ENCODE measurements at places on chromosomes 4 and X.

DNA sequence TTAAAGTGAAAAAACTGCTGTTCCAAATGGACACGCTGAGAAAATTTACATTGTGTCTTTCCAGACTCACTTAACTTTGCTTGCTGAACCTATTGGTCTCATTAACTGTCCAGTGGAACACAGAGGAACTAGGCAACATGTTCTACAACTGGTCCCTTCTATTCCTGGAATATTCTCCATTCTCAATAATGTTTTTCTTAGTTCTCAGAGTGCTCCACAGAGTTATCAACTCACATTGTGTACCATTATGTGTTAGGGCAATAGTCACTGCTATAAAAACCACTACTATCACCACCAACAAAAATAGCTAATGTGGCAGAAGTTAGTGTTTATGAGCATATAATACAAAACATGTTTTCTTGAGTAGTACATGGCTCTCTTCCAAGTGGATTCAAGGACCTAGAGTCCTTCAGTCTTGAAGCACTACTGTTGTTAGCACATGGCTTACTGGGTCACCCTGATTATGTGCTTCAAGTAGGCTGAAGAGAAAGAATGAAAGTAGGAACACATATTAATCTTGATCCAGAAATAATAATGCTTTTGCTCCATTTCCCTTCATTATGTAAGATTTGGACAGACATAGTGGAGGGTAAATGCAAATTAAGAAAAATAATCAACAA lies 865.3 kb upstream of the HS3ST1 start:
- no peak for DNase-seq

- no peak for DNase-seq
Measured at GRCh38 chrX:13365161-13365560, 45.3 kb upstream of the ATXN3L start.

GRCh38 chrX:3514996-3515395 lies 168.5 kb upstream of the MXRA5 start:
- no peak for DNase-seq

- no peak for DNase-seq
Measured at GRCh38 chr4:143438710-143439109, 74.8 kb upstream of the SMARCA5 start.

GRCh38 chr4:73250642-73251041 lies 8.0 kb downstream of the ANKRD17 start:
- no peak for DNase-seq

DNA sequence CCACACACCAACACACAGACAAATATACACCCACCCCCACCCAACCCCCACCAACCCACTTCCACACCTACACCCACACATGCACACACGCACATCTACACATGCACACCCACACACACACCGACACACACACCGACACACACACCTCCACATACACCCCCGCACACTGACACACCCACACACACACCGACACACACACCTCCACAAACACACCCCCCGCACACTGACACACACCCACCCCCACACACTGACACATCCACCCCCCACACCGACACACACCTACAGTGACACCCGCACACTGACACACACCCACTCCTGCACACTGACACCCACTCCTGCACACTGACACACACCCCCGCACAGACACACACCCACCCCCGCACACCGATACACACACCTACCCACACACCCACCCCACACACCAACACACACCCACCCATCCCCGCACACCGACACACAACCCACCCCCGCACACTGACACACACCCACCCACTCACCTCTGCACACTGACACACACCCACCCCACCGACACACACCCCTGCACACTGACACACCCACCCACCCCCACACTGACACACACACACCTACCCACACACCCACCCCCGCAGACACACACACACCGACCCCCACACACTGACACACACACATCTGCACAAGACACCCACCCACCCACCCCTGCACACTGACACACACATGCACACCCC lies 31.1 kb downstream of the FGFRL1 start:
- no peak for DNase-seq

DNA sequence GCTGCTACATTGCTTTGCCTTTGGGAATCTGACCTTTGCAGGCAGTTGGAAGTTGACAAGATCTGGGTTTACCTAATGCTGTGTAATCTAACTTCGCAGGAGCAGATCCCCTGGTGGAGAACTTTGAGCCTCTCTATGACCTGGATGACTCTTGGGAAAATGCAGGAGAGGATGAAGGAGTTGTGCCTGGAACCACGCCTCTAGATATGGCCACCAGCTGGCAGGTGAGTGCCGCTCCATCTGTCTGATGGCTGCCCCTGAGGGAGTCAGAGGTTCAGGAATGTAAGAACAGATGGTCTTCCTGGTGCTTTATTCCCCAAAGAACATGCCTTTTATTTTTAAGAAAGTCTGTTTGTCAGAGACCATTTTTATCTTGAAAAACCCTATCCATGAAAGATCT lies 109.3 kb downstream of the NFKB1 start:
- DNase-seq = no peak

GRCh38 chrX:103360916-103361315 lies 4.6 kb downstream of the TCEAL9 start:
- no peak for DNase-seq

DNA sequence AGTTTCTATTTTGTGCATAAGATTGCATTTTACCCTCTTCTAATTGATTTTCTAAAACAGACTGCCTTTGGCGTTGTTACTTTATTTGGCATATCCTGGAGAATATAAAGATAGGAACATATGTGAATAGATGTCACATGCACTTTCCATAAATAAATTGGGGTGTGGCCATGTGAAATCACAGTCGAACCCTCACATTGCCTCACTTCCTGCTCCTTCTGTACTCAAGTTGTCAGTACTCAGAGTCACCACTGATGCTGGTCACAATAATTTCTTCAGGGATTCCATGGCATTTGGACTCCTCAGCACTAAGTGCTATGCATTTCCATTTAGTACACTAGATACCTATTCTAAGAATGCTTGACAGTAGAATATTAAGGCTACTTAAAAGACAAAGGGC lies 1.4 kb upstream of the EMCN start:
- DNase-seq = no peak

DNA sequence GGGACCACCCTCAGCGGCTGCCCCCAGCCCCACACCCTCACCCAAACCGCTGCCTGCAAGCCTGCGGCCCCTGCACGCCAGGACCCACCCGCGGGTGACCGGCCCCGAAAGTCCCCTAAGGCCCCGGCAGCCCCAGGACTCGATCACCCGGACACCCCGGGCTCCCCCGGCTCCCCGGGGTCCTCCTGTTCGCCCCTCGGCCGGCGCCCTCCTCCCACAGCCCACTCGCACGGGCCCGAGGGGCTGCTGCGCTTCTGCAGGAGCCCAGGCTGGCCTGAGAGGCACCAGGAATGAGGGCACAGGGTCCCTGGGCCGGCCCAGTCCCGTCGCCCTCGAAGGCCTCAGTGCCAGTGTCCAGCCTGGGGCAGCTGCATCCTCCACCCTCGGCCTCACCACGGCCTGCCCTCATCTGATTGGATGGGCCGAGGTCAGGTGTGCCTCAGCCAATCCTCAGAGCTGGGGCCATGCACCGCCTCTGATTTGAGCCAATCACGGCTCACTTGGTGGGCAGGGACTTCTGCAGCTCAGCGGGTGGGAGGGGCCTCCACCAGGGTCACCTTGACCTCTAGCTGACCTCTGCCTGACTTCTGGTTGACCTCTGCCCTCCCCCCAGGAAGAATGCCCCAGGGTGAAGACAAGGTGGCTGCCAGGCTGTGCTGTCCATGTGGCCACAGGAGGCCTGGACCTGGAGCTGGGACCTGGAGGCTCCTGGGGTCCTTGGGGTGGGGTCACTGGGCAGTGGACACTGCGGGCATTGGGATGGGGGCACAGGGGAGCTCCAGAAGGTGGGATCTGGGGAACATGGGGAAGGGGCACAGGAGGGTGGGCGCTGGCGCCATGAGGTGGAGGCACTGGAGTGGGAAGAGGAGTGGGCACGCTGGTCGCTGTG lies 97.6 kb upstream of the NKX1-1 start:
- no peak for DNase-seq

- DNase-seq = peak; percentile 14
Measured at GRCh38 chrX:119692191-119693039, 553 bp downstream of the SEPTIN6 start.

- DNase-seq = no peak
Measured at GRCh38 chrX:20218836-20219505, 47.7 kb downstream of the RPS6KA3 start.

All from neural crest cell (in vitro differentiated cells).